ENCODE measurements at places on chromosomes 12 and 14. TPM values are rescaled to one million over a fixed set of nuclear protein-coding genes. Genes with fewer than 3 reads are reported as not detected.

Gene SEL1L
- 92.2 TPM for total RNA-seq

Gene KNTC1
- 69.3 TPM for total RNA-seq

Gene ERBB3
- not detected for total RNA-seq

Gene KCNC2
- not detected for total RNA-seq

Gene CLEC12A
- total RNA-seq = not detected

Measured in thoracic aorta endothelial cell (primary cell).